ENCODE measurements at places on chromosomes 2 and 18.

DNA sequence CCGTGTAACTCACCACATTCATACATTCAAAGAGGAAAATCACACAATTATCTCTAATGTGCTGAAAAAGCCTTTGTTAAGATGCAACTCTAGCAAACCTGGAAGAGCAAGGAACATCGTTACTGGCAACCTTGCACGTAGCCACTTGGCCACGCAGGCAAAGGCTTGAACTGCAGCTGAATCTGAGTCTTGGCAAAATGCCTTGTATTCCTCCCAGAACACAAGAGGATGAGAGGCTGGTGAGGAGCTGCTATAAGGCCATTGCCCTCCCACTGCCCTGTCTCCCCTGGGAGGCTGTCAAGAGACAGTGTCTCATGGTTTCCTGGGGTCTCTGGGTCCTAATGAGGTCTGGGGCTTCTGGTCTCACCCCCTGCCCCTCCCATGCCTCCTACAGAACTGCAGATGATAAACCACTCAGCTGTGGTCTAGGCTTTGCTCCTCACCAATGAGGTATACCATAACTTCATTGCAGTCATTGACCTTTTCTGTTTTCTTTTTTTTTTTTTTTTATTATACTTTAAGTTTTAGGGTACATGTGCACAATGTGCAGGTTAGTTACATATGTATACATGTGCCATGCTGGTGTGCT, 141.4 kb downstream of the SPP2 start:
- peak; percentile 67 for ATAC-seq

DNA sequence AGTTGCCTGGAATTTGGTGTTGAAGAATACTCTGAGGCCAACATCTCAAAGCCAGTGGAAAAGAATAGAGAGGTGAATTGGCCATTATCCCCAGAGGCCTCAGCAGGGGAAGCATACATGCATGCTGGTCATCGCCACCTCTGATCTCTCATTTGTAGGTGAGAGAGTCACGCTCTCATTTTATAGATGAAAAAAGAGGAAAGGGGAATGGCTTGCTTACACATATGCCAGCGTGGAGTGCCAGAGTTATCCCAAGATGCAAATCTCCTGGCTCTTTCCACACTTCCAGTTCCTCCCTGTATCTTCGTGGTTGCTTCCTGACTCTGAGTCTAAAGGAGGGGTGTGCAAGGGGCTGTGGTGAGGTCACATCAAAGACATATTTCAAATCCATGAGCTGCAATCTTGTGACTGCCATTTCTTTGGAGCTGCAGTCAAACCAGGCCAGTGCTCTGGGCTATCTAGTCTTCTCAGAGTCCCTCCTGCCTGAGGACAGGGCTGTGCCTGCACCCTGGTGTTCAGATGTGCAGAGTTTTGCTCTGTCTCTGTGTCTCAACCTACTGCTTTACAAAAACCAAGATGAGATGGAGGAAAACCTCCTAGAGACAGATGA, 324.7 kb downstream of the MYCN start:
- no peak for ATAC-seq

GRCh38 chr18:78154444-78154843, 825.2 kb upstream of the SALL3 start:
- no peak for ATAC-seq

GRCh38 chr2:47065343-47065742, 89.8 kb downstream of the STPG4 start:
- ATAC-seq = no peak

DNA sequence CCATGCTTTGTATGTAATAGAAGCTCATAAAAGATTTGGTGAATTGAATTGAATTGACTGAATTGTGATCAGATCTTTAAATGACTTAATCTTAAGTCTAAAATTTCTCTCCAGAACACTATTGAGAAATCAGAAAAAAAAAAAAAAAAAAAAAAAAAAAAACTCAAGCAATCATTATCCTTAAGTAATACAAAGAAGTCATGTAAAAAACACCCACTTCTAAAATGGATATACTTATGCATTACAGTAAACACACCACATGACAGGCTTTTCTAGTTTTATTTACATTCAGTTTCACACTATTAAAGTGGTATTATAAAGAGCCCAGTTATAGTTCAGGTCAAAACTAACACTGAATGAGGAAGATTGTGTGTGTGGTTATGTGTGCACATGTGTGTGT, 84.9 kb upstream of the GLS start:
- ATAC-seq = no peak

DNA sequence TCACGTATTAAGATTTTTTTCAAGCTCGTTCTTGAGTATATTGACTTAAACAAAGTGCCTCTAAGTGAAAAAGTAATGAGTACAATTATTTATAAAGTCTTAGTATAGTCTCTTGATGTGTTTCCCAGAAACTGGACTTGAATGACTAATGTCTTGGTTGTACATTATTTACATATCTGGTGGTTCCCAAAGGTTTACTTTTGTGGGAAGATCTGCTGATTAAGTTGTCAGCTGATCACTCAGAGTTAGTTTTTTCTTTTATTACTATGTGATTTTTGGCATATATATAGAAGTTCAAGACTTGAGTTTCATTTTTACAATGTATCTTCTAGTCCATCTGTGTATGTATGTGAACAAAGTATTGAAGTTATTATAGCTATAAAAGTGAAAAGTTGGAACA, 29.5 kb downstream of the RNF144A start:
- peak; percentile 53 for ATAC-seq

DNA sequence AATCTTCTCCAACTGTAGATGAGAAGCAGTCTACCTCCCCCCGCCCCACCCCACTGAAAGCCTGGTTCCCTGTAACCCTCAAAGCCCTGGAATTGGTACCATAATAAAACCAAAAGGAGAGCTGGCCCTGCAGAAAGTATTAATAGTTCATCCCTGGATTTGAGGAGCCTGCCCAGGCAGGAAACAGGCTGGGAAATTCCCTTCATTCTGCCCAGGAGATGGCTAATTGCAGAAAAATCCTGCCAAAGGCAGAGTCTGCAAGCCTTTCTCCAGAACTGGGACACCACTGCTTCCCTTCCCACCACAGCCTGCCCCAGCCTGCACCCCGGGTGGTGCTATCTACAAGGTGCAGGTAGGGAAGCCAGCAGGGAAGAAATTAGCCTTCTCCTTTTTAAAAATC, 16.3 kb downstream of the GKN2 start:
- peak; percentile 84 for ATAC-seq

DNA sequence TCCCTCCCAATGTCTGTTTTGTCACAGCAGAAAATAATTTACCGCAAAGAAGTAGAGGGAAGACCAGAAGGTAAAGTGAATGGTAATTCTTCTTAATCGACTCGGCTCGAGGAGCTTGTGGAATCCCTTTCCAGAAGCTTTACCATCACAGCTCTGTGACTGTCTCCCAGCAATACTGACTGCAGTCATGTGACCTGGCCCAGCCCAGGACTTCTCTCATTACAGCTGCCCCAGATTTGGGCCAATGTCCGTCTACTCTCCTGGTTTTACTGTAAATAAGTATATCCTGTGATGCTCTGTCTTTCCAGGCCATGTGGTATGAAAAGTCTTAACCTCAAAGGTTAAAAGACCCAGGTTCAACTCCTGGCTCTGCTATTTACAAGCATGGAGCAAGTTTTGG, 18.9 kb upstream of the ELOA2 start:
- no peak for ATAC-seq

- no peak for ATAC-seq
Observed at GRCh38 chr18:31626409-31626808, 34.7 kb downstream of the TTR start.

GRCh38 chr2:199740111-199740428, 110.9 kb downstream of the FTCDNL1 start:
- peak; percentile 44 for ATAC-seq

DNA sequence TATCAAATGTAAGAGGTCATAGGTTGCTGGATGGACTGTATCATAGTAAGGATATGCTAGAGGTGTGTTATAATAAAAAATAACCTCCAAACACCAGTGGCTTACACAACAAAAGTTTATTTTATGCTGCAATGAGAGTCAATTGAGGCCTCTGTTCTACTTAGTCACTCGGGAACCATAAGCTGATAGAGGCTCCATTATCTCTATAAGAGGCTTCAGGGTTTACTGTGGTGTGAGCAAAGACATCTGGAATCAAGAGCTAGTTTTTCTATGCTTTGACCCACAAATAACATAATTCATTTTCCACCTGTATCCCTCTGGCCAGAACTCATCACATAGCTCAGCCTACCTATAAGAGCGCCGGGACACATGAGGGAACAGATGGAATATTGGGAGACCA, 47.5 kb upstream of the NEMP2 start:
- no peak for ATAC-seq

DNA sequence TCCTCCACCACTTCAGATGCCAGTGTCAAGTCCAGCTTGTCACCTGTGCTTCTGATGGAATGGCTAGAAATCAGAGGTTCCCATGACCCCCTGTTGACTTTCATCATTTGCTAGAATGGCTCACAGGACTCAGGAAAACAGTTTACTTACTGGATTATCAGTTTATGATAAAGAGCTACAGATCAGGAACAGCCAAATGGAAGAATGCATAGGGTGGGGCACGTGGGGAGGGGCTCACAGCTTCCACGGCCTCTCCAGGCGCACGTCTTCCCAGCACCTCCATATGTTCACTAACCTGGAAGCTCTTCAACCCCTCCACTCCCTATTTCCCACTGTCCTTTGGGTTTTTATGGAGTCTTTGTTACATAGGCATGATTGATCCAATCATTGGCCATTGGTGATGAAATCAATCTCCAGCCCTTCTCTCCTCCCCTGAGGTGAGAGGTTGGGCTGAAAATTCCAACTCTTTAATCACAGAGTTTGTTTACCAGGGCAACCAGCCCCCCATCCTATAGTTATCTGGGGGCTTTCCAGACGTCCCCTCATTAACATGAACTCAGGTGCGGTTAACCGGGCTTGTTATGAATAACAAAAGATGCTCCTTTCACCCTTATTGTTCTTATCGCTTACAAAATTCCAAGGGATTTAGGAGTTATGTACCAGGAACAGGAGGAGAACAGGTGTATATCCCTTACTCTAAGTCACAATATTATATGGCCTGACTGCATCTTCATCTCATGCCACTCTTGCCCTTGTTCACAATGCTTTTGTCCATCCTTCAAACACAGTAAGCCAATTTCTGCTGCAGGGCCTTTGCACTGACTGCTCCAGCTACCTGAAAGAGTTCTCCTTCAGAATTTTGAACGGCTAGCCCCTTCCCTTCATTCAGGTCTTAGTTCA, 35.2 kb downstream of the ANXA4 start:
- ATAC-seq = no peak

GRCh38 chr2:85564144-85564563, 2.9 kb upstream of the GGCX start:
- no peak for ATAC-seq

DNA sequence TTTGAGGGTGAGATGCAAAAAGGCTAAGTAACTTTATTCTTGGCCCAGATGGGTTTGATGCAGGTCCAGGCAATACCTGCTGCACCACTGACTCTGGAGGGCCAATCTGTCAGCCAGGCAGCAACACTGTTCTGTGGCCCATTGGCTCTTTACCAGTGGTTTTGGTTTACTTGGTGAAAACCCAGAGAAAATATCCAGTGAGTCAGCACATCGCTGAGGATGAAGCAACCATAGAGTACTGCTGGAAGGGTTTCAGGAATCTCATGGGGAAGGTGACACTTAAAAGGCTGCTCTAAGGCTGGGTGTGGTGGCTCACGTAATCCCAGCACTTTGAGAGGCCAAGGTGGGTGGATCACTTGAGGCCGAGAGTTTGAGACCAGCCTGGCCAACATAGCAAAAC, 192.5 kb upstream of the FAM98A start:
- no peak for ATAC-seq

GRCh38 chr2:12493031-12493513, 223.7 kb upstream of the TRIB2 start:
- ATAC-seq = peak; percentile 69

Measured in SK-N-SH treated with all-trans-retinoic acid at 6 μM for 48 hours (cell line).